ENCODE measurements at places on chromosomes 7 and 10. TPM values are rescaled to one million over a fixed set of nuclear protein-coding genes. Genes with fewer than 3 reads are reported as not detected.

The PPP1R17 gene
- total RNA-seq, result not detected

DNA sequence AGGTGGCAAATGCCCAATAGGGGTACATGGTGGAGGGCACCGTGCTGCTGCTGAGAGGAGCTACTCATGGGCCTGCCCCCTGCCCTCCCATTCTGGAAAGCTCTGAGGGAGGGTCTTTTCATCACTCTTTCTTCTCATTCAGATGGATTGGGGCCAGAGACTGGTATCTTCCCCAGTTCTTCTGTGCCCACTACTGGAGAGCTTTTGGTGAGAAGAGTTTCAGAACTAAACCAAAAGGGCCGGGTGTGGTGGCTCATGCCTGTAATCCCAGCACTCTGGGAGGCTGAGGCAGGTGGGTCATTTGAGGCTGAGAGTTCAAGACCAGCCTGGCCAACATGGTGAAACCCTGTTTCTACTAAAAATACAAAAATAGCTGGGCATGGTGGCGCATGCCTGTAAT is 12.5 kb downstream of the ADRA2A start:
- DNase-seq, result no peak

DNA sequence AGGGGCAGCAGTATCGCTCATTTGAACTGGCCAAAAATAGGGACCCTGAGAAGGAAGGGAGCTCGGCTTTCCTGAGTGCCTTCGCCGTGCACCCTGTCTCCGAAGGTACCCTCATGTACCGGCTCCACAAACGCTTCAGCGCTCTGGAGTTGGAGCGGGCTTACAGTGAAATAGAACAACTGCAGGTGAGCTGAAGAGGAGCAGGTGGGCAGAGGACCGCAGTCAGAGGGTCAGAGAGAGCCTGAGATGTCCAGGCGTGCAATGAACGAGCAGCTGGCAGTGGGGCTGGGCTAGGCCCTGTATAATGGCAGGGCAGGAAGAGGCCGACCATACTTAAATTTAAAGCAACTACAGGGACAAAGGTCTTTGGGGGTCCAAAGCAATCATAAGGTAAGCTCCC is 4.1 kb downstream of the CHPF2 start:
- no peak for DNase-seq

DNA sequence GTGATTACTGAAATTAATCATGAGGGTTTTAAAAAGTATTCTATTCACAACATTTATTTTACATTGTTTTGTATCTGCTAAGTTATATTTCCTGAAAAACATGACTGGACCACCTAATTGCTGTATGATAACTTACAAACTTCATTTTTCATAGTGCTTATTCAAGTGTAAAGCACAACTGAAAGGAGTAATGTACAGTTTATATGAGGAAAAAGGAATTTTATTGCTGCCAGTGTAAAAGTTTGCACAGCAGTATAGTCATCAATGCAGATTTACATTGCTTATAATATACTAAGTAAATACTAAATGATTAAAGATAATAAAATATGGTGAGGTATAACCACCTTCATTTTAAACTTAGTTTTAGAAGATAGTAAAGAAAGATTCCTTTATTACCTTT is 4.0 kb downstream of the PTEN start:
- DNase-seq, result no peak

The PRKCQ gene
- 15.2 TPM for total RNA-seq

DNA sequence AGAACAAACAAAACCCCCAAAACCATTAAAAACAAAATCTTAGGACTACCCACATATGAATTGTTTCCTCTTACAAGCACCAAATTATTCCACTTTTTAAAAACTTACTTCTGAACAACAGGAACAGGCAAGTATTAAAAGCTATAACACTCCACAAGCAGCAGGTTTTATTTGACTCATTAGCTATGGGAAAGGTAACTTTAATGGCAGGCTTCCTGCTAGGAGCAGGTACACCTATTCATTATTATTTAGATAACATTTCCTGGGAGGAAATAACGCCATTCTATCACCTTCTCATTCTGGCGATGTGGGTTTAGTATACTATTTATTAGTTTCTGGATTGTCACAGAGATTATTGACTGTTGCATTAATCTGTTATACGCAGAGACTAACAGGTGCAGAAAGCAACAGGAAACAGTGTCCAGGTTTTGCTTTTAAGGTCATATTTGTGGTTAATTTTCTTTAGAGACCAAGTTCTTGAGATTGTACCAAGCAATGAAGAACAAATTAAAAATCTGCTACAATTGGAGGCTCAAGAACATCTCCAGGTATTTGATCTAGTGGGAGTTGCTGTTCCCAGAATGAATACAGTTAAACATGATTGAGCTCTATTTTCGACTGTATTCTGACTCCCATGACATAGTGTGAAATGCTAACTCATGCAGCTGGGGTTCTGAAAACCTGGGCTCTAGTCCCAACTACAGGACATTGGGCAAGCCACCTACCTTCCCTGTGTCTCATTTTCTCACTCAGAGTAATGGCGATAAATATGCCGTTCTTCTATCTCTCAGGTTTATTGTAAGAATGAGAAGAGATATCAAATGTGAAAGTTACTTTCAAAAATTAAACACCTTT is 2.0 kb downstream of the CPA2 start:
- no peak for DNase-seq

- DNase-seq, result no peak
Observed at GRCh38 chr10:49139028-49139845, 5.4 kb upstream of the FAM170B start.

DNA sequence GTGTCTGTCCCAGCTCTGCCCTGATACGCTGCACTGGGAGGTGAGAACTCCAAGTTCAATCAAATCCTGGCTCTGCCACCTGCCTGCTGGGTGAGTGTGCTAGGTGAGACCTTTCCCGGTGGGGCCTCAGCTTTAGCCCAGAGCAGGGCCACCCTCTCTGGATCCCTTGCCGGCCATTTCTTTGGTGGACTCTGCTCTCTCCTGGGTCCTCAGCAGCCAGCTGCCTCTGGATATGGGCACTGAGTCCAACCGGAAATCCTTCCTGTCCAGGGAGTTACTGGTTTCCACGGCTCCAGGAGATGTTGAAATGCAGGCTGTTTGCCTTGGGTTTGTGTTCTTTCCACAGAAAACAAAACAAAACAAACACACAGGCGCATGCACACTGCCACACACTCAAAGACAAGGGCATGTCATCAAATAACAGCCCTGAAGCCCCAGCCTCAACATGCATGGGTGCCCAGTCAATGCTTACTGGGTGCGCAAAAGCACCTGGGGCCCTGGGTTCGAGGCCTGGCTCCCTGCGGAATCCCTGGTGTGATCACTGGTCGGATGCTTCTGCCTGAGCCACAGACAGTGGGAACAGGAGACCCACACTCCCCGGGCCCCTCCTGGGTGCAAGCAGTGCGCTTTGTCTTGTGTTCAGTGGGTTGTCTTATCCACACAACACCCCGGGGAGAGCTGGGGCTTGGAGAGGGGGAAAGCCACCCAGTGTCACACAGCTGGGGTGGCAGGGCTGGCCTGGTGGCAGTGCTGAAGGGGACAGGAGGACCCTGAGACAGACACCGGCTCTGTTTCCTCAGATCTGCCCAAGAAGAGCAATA is 33.1 kb downstream of the PPIF start:
- no peak for DNase-seq

Measured in tongue (tissue), 3 donors.